Activated CD8-positive, alpha-beta memory T cell treated with anti-CD3 and anti-CD28 coated beads, Interleukin-2, amount 50 U/mL, for 48 hours (primary cell): ENCODE measurements at places on chromosomes 4 and X.

- no peak for DNase-seq
Measured at GRCh38 chr4:150960079-150960478, 55.0 kb downstream of the LRBA start.

DNA sequence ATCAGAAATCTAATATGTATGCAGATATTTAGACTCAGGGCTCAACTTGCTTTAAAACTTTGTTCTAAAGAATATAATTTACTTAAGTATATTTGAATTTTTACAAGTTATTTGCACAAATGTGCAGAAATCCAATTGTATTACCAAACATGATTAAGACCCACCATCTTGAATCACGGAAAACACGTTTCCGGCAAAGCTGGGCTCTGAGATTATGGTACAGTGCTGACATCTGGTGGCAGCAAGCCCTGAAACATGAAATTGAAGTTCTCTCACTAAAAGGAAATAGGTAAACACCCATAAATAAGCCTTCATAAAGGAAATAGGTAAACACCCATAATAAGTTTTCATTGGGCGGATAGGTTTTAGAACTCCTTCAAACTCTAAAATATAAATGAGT is 98.3 kb upstream of the MAOA start:
- peak; percentile 56 for DNase-seq

GRCh38 chr4:99462875-99463464 is 27.8 kb upstream of the ADH7 start:
- DNase-seq, result peak; percentile 56

DNA sequence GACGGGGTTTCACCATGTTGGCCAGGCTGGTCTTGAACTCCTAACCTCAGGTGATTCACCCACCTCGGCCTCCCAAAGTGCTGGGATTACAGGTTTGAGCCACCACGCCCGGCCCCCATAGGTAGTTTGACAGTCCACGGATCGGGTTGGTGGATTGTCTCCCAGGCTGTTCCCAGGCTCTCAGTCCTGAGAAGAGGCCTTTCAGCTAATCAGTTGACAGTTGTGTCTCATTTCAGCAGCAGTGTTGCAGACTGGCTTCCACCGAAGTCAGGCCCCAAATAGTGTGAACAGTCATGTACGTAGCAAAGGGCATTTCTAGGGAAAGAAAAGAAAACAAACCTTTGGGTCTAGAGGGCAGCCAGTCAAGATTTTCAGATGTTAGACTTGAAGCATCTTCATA is 102.4 kb upstream of the TLR3 start:
- DNase-seq, result no peak

DNA sequence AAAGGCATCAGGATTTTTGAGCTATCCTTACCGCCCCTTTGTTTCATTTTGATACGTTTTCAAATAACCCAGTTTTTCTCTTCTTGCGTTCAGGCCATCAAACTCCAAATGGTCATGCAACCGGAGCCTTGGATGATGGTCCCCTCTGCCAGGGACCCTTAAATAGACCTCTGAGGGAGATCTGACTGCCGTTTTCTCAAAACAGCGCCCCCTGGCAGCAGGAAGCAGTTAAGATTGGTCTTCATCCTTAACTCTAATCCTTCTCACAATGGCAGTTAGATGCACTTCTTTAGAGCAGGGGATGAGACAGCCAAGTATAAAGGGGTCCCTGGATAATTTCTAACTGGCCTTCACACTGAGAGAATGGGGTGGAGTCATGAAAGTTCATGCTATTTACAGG is 525.0 kb upstream of the SPANXN1 start:
- no peak for DNase-seq

DNA sequence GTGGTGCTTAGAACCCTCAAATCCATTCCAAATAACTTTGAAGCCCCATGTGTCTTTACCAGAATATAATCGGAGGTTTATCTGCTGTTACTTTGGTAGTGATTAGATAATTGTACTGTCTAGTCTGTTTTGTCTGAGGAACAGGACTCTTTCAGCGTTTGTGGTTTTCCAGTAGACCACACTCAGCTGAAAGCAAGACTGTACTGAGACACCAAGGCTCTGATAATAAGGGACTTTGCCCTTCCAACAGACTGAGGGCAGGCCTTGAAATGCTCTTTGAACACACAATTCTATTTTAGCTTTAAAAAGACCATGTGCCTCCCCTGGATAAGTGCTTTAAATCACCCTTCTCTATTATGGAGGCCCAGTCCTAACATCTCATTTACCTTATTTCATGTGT is 76.1 kb downstream of the KLHL8 start:
- DNase-seq, result no peak

GRCh38 chrX:36583674-36584073 is 424.5 kb upstream of the FAM47C start:
- no peak for DNase-seq

DNA sequence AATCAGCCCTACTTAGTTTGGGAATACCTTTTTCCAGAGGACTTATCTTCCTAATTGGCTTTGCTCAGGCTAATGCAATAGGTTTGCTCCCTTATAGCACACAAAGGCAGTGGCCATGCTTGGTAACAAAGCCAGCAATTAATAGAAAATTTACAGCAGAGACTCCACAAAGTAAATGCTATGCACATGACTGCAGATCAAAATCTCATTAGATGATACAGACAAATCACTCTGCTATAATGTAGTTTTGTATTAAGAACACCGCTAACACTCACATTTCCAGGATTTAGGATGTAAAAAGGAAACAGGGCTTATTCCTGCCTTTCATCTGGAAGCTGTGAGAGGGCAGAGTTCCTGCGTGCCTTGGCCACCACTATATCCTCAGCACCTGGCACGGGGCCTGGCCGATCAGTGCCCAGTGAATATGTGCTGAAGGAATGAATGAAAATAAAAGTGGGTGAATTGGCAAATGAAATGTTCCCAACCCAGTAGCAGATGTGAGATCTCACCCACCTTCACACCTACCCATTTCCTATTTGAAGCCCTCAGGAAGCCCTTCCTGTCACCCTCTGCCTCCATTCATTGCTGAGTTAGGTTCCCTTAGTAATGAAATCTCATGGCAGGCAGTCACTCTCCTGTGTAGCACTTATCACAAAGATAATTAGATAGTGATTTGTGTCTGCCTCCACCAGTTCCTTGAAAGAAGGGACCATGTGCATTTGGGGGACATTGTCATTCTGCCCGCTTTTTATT is 5.1 kb downstream of the SEPTIN6 start:
- DNase-seq, result no peak

GRCh38 chrX:148416142-148416541 is 84.3 kb upstream of the AFF2 start:
- DNase-seq, result no peak

DNA sequence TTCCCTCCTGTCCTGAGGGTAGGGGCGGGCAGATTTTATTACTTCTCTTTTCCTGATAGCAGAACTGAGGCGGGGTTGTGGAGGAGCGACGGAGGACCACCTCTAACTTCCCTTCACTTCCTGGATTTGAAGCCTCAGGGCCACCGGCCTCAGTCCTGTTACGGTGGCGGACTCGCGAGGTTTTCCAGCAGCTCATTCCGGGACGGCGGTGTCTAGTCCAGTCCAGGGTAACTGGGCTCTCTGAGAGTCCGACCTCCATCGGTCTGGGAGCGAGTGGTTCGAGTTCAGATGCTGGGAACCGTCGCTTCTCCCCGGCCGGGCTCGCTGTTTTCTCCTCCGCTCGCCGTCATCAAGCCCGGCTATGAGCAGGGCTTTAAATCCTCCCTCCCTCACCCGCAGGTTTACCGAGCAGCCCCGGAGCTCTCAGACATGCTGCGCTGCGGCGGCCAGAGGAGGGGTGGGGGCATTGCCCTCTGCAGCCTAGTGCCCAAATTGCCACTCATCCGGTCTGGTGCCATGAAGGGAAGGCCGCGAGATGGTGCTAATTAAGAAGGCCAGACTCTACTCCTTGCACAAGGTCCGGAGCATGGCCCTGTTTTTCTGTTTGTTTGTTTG is 23.3 kb downstream of the HAND2 start:
- no peak for DNase-seq

DNA sequence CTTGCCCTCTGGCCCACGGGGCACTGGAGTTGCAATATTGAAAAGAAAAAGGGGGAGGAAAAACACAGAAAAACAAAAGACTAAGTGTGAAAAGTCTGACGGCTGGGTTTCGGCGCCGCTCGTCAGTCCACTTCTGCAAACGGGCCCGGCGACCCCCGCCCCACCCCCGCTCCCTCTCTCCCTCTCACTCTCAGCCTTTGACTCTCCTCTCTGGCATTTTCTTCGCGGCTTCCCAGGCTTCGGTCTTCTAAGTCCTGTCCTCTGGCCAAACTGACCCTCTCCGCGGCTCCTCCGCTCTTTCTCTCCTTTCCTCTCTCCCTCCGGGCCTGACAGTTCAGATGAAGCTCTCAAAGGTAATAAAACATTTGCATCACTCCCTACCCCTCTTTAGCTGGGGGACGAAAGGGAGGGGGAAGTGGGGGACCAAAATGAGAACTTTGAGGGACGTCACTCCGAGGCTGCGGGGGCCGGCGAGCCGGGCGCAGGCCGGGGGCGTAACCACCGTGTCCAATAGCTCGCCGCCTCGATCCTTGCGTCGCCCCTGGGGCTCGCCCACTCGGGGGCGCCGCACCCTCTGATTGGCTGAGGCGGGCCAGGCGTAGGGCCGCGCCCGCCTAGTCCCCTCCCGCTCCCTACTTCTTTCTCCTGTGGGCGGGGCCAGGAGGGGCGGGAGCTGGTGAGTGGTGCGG is at the start of gene NKX6-1:
Gene NKX6-1, minus strand, starts transcription at position 358 of the 689 bp plus-strand sequence. CDS start 1,064 bp downstream, outside the sequence.
- DNase-seq, result no peak

- DNase-seq, result no peak
Measured at GRCh38 chr4:134174271-134174670, 27.3 kb downstream of the PABPC4L start.

- no peak for DNase-seq
Measured at GRCh38 chrX:112751076-112751475, 71.3 kb upstream of the LHFPL1 start.

- DNase-seq, result no peak
Measured at GRCh38 chr4:70747874-70748273, 26.1 kb downstream of the RUFY3 start.

DNA sequence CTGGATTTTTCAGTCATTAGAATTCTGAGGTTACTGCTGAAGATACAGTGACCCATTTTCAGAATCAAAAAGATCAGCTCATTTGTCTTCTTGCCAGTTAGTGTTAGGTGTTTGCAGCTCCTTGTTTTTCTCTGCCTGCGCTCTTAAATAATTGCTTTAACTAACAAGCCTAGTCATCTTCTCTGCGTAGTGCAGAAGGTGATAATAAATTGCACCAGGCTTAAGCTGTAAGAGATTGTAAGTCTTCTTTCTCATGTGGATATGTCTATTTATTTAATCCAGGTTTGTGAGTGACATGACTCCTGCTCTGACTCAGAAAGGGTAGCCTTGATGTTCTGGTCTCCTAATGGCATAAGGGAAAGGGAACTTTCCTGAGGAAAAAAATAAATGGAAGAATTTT is 167.2 kb downstream of the CEP135 start:
- no peak for DNase-seq

DNA sequence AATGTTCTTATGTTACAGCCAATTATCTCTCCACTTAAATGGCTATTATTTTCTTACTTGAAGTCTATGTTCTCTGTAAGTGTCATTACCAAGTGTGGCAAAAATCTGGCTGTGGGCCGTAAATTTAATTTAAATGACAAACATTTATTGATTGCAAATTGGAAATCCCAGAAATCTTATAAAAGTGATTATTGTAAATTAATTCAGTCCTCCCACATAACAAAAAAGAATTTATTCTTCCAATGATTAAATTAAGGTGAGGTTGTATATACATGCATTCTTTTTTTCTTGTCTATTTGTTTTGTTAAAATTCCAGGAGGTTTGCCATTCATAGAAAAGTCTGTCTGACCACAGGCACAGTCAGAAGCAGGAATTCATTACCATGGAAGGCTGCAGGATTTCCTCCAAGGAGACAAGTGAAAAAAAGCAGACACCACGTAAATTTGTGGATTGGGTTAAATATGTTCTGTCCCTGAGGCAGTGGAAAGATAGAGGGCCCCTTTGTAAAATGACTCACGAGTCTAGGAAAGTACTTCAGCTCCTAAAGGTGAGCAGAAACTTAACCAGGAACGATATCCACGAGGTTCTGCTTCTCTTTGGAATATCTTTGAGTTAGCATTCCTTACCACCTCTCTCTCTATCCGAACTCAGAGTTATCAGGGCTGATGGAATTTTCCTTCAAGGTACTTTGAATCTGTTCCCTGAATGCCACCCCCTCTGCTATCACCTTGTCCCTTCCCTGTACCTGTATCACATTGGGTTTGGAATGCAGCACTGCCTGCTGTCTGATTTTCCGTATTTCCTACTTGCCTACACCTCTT is 10.7 kb downstream of the PPARGC1A start:
- no peak for DNase-seq

DNA sequence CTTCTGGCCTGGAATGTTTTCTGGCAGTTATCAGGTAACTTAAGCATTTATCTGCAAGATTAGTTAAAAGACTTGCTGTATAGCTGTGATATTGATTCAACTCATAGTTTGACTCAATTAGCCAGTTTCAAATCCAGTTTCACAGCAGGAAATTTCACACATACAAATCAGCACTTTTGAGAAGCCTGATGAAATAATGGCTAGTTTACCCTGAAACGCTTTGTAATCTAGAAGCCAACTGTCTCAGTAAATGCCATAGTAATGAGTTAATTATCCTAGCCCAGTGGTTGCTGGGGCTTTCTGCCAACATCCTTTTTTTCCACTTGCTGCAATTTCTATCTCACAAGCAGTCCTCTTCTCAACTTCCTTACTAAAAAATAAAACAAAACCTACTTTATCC is 53.1 kb downstream of the ARHGEF38 start:
- DNase-seq, result no peak

- no peak for DNase-seq
Measured at GRCh38 chr4:108714880-108715279, 48.0 kb downstream of the ETNPPL start.

GRCh38 chrX:78321809-78322208 is 5.6 kb downstream of the CYSLTR1 start:
- no peak for DNase-seq

DNA sequence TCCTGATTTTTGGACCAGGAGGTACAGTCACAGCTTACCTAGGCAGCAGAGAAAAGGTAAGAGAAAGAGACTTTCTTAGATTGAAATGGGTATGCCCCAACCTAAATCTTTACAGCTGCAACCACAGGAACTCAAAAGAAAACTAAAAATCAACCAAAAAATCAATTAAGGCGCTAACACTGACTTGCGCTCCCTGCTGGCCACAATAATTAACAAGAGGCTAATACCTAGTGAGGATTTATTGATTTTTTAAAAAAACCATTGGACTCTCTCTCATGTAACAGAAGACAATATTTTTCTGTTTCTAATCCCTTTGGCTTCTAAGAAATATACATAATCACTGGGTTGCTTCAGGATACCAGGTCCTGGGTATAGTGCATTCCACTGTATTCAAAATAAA is 153.9 kb upstream of the TENM3 start:
- no peak for DNase-seq

GRCh38 chr4:47667552-47667951 is 170.3 kb downstream of the CORIN start:
- no peak for DNase-seq
